Activated CD4-positive, alpha-beta memory T cell treated with anti-CD3 and anti-CD28 coated beads for 36 hours (primary cell): ENCODE measurements at places on chromosomes 13 and 19. TPM values are rescaled to one million over a fixed set of nuclear protein-coding genes. Genes with fewer than 3 reads are reported as not detected.
A peak's percentile ranks its signal among the peaks of the same experiment; 100 is the strongest.

The CEACAM3 gene
- total RNA-seq: not detected

DNA sequence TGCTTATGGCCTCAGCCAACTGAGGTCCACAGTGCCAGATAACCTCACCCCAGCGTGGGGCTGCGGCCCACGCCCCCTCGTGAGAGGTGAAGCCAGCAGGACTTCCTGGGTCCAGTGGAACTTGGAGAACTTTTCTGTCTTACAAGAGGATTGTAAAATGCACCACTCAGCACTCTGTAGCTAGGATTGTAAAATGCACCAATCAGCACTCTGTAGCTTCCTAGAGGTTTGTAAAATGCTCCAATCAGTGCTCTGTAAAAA, 109.1 kb downstream of the AKAP11 start:
- no peak for DNase-seq

DNA sequence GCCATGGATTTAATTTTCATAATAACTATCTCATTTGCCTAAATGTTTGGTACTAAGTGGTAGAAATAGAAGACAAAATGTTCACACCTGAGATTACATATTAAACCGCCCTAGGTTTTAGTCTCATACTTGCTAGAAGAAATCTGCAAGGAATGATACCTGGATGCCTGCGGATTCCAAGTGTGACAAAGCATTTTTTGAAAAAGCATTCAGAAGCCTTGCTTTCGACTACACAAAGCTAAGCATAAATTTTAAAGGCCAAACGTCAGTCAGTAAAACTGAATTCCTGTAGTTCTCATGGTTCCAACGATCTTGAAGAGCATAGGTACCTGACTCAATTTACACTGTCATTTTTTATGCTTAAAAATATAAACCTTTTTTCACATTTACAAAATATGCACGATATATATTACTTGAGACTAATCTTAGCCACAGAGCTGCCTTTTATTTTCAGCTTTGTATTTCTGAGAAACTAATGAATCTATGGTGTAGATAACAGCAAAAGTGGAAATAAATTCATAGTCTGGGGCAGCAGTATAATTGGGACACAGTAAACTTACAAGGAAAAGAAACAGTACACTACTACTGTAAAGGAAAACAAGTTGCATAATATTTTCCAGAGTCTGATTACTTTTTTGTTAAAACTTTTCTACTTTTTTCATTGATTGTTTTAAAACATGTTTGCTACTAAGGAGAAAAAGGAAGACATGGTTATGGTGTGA, 1.2 kb upstream of the LRRC63 start:
- no peak for DNase-seq

GRCh38 chr19:14614099-14614412, 31.2 kb downstream of the CLEC17A start:
- no peak for DNase-seq

DNA sequence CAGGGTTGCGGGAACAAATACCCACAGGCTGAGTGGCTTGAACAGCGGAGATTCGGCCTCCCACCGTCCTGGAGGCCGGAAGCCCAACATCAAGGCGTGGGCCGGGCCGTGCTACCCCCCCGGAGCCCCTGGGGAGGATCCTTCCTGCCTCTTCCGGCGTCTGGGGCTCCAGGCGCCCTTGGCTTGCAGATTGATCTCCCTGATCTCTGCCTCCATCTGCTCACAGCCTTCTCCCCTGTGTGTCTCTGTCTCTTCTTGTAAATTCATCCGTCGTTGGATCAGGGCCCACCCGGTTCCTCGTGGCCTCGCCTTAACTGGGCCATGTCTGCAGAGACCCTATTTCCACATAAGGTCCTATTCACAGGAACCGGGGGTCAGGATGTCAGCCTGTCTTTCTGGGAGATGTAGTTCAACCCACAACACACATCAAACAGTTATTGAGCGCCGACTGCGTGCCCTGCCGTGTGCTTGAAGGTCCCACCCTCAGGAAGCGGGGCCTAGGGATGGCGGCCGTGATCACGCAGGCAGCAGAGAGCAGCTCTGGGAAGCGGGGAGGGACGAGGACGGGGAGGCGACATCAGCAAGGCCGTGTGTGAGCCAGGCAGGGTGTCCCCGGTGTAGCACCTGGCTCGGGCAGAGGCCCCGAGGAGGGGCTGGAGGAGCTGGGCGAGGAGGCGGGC, 21.3 kb downstream of the HCN2 start:
- DNase-seq: peak; percentile 78

- peak; percentile 14 for DNase-seq
Measured at GRCh38 chr19:32318884-32319520, 26.4 kb upstream of the ZNF507 start.

DNA sequence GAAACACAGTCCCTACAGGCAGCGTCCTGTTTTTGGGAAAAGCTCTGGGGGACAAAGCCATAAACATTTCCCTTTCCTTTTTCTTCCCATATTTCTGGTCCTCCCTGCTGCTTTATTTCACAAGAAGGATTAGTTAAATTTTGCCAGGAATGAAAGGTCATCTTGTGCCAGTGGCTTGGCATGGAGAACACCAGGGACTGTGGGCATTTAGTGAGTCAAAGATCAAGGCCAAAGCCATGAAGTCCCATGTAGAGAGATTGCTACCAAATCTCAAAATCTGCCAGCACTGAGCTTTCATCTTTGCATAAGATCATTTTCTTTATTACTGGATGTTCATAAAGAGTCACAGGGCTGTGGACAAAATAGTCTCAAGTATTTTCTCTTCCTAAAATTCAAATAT, 29.1 kb upstream of the SLC46A3 start:
- no peak for DNase-seq

GRCh38 chr13:51726446-51727193, 77.3 kb downstream of the DHRS12 start:
- no peak for DNase-seq

DNA sequence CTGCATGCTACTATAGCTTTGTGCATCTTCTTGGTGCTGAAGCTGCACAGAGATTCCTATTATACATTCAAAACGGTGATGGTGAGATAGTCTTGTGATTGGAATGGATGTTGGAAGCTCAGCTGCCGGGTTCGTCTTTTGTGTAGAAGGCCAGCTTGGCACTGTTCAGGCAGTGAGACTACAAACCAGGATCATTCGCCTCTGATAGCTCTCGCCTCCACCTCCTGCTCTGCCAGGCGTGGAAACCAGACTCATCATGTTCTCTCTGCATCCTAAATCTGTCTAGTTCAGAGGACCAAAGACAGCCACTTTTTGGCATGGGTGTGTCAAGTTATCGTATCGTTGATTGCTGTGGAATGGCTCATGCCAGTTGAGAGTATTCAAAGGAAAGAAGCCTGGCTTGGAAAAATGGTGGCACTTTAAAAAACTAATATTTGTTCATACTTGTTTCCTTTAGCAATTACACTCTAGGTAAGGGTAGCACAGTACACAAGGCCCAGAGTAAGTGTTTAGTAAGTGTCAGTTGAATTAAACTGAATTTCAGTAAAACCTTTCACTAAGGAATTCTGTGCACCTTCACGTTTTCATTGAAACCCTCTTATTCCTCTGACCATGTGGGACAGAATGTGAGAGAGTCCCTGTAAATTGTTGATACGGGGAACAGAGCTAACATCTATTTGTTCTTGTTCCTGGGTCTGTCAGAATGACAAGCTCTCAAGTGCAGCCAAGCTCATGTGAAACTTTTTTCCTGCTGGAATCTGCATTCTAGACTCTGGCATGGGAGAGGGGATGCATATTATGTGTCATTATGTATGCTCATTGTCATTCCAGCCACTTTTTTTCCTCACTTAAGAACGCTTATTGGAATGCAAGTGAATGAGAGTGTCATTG, 69.8 kb downstream of the DPY19L3 start:
- no peak for DNase-seq

- no peak for DNase-seq
Measured at GRCh38 chr13:68030152-68030809, 800.1 kb upstream of the PCDH9 start.

- DNase-seq: no peak
Measured at GRCh38 chr19:45217957-45218334, 27.3 kb downstream of the EXOC3L2 start.

GRCh38 chr13:65054277-65054676, 2175.9 kb downstream of the PCDH9 start:
- no peak for DNase-seq
